Kidney tubule cell (primary cell): ENCODE measurements at places on chromosomes 1 and 21.

DNA sequence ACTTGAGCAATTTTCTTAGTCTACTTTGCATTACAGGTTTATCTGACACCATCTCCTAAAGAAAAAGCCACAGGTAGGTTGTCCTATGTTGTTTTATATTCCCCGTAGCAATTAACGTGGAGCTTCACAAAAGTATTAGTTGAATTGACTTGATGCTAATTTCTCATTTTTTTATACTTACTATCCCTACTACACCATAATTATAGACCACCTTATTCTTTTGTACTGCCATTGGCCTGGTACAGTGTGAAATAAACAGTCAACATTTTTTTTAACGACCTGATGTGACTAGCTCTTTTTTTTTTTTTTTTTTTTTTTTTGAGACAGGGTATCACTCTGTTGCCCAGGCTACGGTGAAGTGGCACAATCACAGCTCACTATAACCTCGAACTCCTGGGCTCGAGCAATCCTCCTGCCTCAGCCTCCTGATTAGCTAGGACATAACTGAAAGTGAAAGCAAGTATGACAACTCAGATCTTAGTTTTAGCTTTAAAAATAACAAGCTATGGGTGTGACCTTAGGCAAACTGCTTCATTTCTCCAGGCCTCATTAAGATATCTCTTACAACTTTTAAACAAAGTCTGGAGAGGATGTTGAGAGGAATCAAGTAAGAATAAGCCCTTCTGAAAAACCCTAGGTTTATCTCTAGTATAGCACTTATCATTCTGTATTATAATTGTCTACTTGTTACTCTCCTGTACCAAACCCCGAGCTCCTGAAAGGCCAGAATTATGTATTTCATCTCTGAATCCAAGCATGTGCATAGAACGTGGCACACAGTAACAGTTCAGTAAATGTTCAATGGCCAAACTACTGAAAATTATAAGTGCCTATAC lies 49.5 kb downstream of the LUZP1 start:
- no peak for DNase-seq

DNA sequence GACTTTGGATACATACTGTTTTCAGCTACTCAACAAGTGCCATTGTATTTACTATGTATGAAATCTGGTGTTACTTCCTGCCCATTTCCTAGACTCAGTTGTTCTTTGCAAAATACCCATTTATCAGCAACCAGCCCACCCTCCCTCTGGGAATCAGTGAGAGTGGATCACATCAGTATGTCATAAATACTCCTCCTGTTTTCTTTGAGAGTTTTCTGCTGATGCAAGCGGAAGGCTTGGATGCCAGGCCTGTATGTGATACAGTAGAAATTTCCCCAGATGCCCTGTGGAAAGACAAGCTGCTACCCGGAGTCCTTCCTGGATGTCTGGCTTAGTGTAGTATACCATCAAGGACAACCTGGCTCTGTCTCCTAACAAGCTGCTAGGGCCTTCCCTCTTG lies 2.4 kb upstream of the PTPRC start:
- no peak for DNase-seq

- DNase-seq, result no peak
Measured at GRCh38 chr21:16193496-16194094, 463.8 kb downstream of the USP25 start.

DNA sequence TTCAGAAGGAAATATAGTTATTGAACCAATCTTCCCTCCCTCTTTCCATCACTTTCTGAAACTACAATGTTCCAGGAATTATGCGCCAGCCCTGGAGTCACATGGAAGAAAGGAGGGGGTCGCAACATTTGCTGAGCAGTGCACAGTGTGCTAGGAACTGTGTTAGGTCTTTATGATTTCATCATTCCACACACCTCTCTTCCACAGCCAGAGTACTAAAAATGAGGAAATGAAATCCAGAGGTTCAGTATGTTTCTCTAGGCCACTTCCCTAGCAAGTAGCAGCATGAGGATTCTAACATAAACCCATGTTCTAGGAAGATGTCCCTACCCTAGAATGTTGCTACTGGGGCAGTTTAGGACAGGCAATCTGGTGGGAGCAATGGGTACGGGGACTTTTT lies 158.1 kb downstream of the SLC45A1 start:
- DNase-seq, result no peak

DNA sequence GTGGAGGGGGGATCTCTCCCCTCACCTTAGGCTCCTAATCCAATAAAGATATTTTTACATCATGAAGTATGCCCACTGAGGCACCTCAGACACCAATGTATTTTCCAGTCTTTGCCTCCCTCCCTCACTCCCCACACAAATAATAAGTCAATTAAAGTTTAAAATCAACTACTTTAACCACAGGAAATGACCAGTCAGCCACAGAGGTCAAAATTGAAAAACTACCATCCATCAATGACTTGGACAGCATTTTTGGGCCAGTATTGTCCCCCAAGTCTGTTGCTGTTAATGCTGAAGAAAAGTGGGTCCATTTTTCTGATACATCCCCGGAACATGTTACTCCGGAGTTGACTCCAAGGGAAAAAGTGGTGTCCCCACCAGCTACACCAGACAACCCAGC lies 70.6 kb upstream of the DYNLT5 start:
- DNase-seq, result peak; percentile 12

- no peak for DNase-seq
Measured at GRCh38 chr1:185033686-185034085, 11.7 kb upstream of the RNF2 start.

DNA sequence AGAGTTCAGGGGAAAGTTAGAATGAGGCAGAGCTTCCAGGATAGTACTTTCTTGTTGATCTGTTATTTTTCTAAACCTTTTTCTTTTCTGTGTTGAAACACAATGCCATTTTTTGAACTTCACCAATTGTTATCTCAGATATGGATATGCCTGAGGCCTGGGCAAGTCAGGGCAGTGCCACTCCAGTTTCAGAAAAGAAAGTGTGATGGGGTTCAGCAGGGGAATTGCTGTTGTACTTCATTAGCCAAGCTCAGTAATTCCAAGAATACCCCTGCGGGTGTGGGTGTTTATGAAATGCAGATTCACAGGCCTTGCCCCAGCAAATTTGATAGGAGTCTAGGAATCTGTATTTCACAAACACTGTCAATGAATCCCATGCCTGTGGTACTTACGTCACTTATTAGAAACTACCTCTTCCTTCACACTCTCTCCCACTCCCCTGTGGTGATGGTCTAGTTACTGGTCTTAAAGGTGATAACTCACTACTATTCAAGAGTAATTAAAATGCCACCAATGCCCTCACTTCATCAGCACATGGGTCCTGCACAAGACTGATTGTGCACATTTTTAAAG lies 142.3 kb downstream of the PBX1 start:
- DNase-seq, result no peak

- peak; percentile 79 for DNase-seq
Measured at GRCh38 chr1:223331929-223332328, 32.0 kb downstream of the SUSD4 start.

DNA sequence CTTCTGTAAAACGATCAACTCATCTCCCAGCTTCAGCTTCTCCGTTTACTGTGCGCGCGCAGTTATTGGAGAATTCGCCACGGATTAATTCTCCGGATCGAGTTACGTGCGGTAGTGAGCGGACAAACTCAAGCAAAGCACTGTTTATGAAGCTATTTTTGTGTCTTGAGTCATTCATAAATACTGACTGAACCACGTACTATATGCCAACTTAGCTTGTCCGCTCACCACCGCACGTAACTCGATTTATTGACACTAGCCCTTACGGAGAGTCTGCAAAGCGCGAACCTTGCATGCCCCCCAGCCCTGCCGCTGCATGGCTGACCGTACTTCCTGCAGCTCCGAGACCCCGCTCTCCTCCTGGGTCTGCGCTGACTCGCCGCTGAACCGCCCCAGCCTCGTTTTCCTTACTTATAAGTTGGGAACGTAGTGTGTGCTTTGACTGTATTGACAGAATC lies 773 bp downstream of the CHD1L start:
- no peak for DNase-seq

DNA sequence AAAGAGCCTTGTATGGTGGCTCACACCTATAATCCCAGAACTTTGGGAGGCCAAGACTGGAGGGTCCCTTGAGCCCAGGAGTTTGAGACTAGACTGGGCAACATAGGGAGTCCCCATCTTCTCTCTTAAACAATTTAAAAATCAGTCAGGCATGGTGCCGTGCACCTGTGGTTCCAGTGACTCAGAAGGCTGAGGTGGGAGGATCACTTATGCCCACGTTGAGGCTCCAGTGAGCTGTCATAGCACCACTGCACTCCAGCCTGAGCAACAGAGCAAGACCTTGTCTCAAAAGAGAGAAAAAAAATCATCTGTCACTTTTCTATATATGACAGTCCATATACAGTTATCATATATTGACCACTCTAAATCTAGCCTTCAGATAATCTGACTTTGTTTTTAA lies 658.3 kb downstream of the LTN1 start:
- peak; percentile 91 for DNase-seq

GRCh38 chr1:43438576-43438952 lies 15.2 kb downstream of the HYI start:
- no peak for DNase-seq

DNA sequence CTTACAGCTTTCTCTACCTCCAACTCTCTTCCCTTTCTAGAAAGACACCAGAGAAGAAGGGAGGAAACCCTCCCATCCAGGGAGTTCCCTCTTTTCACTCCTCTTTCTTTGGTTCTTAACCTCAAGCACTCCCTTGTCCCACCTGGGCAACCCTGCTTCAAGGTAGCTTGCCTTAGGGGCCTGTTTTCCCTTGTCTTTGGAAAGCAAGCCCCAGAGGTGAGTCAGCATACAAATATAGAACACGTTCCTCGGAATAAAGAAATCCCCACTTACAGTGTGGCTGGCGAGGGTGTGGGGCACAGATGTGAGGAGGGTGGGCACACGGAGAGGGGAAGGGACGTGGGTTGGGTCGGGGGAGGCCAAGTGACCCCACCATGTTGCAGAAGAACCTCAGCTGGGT lies 26.1 kb upstream of the KCNE2 start:
- no peak for DNase-seq

- DNase-seq, result no peak
Measured at GRCh38 chr21:23398726-23399125, 2208.6 kb downstream of the MRPL39 start.

- DNase-seq, result no peak
Measured at GRCh38 chr1:243818978-243819377, 31.1 kb downstream of the AKT3 start.

- no peak for DNase-seq
Measured at GRCh38 chr21:46110499-46111192, 12.7 kb downstream of the COL6A2 start.

- peak; percentile 77 for DNase-seq
Measured at GRCh38 chr1:203520315-203520714, 26.4 kb downstream of the OPTC start.

- DNase-seq, result no peak
Measured at GRCh38 chr1:93239863-93240262, 59.3 kb downstream of the CCDC18 start.

DNA sequence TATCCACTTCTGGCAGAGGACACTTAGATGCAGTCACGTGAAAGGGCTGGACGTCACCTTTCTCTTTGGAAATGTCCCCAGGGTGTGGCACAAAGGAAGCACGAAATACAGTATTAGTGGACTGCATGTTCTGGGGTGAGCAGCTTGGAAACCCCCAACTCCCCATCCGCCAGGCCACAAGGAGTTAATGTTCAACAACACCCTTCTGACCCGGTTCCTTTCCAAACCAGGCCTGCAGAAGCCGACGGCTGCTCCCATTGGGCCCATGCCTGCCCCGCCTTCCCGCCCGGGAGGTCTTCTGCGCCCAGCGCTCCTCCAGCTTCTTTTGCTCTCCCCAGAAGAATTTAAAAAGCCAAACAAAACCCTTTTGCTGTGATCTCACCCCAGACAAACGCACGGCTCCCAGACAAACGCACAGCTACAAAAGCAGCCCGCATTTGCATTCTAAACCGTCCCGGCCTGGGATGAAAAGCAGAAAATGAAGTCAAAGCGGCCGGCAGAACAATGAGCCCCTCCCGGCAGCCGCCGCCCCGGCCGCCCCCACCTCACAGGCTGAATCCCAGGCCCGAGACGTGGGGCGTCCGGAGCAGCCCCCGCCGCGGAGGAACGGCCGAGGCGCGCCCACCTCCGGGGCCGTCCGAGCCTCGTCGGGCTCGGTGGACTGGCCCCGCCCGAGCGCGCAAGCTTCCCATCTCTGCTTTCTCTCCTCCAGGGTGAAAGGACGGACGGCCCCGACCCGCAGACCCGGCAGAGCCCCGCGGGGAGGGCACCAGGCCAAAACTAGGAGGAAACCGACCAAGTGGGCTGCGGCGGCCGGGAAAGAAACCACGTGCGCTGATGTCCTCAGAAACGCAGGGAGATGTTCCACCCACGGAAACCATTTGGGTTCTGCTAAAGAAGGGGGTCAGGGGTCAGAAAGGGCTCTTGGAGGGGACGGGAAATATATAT lies 101.9 kb downstream of the PLPP3 start:
- DNase-seq, result peak; percentile 87

- DNase-seq, result peak; percentile 17
Measured at GRCh38 chr21:36694593-36695282, 4.2 kb upstream of the SIM2 start.

- DNase-seq, result no peak
Measured at GRCh38 chr1:15983275-15983674, 7.4 kb upstream of the ZBTB17 start.

DNA sequence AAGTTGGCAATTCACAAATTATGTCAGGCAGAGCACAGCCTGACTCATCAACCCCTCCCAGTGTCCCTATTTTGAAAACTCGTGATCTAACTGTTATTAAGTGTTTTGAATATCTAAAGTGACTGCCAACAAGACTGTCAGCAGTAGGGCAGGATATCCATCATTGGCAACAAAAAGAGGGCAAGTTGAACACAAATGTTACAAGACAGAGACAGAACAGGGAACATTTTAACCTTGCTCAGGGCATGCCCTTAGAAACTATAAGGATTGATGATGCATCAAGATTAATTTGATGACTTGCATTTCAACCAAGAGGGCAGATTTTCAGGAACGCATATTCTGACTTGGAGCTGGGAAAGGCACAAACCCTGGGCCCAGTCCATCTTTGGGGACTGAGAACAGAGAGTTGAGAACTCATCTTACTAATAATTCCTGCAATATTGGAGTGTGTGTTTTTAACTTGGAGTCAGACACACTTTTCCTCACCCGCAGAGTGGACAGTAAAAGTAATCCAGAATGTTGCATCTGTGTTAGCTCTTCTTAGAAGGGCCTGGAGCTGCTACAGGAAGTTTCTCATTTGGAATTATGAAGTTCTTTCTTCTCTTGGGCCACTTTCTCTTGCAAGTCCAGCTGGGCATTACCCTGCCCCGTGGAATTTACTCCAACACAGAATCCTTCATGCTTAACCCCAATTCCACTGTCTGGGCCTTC lies 317.2 kb downstream of the LTN1 start:
- no peak for DNase-seq
